SW 1271 (cell line): ENCODE measurements at places on chromosomes 2 and 18.

DNA sequence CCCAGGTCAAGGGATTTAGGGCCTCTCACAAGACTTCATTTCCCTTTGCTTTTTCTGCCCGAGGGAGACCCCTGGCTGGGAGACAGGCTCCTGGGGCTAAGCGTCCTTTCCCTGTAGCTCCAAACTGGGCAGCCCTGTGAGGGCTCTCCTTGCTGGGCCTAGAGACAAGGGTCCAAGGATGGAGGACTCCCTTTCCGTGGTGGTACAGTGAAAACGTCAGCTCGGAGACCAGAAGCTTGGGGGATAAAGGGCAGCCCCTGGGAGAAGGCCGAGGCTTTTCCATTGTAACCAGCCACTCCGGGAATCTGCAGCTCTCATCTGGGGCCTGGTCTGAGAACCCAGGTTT lies 2.3 kb downstream of the SIX2 start:
- no peak for DNase-seq

- DNase-seq: no peak
These were observed 191.7 kb downstream of the ANKRD36C start for GRCh38 chr2:95799892-95800291.

DNA sequence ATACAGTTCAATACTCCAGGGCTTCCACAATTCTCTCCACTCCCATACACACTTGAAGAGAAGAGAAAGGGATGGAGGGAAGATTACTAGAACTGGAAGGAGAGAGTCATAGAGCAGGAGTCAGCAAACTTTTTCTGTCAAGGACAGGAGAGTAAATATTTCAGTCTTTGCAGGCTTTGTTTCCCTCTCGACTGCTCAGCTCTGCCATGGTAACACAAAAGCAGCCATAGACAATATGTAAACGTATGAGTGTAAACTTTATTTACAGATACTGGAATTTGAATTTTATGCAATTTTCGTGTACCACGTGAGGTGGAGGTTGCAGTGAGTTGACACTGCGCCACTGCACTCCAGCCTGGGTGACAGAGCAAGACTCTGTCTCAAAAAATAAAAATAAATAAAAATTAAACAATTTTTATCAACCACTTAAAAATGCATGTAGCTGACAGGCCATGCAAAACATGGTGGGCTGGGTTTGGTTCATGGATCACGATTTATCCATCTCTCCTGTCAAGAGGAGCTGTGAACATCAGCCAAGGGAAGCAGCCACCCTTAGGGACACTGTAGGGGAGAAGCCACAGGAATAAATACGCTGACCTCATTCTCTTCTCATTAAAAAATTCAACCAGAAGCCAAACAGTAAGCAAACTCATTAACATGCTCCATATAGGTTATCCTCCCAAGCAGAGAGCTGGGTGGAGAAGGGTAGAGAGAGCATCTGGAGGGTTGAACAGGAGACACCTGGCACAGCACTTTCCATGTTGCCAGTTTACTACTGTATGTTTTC lies 266.4 kb upstream of the FN1 start:
- no peak for DNase-seq

GRCh38 chr2:234752966-234753365 lies 198.9 kb upstream of the SH3BP4 start:
- DNase-seq: no peak

- no peak for DNase-seq
These were observed 13.9 kb downstream of the ERMN start for GRCh38 chr2:157311706-157312105.
